ENCODE measurements at places on chromosomes 16 and 17.

DNA sequence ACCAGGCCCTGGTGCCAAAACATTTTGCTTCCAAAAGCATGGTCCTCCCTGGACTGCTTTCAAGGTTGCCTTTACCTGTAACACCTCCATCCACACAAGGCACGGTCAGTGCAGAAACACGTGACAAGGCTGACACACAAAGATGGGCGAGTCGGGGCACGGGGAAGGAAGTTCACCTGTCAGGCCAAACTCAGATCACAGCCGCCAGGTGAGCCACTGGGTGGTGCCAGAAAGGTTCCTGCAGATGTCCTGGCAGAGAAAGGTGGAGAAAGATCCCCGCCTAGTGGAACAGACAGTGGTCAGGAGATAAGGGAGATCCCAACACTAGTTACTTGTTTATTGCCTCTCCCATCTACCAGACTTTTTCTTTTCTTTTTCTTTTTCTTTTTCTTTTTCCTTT, 155.3 kb downstream of the AIPL1 start:
- no peak for DNase-seq
- H3K27ac ChIP-seq, result no peak overlapping the region

DNA sequence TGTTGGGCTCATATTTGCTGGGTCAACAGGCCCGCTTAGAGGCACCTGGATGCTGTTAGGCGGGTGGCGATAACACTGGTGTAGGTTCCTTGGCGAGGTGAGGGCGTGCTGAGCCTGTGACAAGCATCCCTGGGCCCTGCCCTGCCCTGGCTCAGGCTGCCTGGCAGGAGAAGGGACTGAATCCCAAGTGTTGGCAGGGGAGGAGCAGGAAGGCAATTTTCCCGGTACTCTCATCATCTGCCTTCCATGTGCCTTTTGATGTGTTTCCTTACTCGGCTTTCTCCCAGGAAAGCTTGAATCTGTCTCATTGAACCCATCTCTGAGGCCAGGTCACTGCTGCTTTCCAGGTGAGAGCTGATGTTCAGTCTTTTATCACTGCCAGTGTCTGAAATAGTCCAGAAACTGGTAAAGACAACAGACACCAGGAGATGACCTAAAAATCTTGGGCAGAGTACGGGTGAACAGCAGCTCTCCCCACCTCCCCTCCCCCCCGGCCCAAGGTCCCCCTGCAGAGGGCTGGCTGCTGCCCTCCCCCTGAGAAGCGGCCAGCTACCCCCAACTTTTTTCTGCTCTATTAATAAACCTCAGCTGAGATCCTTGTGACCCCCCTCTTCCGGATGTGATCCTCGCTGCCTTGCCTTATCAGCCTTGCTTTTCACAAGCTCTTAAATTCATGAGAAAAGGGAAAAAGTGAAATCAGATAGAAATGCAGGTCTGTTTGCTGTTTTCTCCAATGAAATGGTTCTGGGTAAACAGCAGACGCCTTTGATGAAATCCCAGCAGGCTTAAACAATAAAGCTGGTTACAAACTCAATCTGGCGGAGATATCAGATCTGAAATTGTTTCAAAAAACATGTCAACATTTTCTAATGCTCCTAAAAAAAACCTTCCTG, 29.0 kb downstream of the RTN4RL1 start:
- H3K36me3 ChIP-seq, result no peaks in the 10 kb centered on the region
- no peak for DNase-seq
- H3K27ac ChIP-seq, result no peak overlapping the region
- H3K4me1 ChIP-seq, result peaks cover 45% of the 10 kb centered on the region
- H3K27me3 ChIP-seq, result no peaks in the 10 kb centered on the region
- no peak overlapping the region for H3K4me3 ChIP-seq

- no peaks in the 10 kb centered on the region for H3K27me3 ChIP-seq
- no peak for DNase-seq
- no peak overlapping the region for H3K4me3 ChIP-seq
Observed at GRCh38 chr17:34874478-34874877, 86.8 kb downstream of the CCT6B start.

GRCh38 chr16:89670496-89671431, 13.1 kb downstream of the SPATA33 start:
- no peak for DNase-seq
- H3K36me3 ChIP-seq, result no peaks in the 10 kb centered on the region
- H3K27ac ChIP-seq, result no peak overlapping the region
- H3K27me3 ChIP-seq, result no peaks in the 10 kb centered on the region
- H3K4me1 ChIP-seq, result no peaks in the 10 kb centered on the region

GRCh38 chr16:54059319-54059718, 227.3 kb downstream of the IRX3 start:
- no peak overlapping the region for H3K4me3 ChIP-seq
- no peaks in the 10 kb centered on the region for H3K36me3 ChIP-seq
- no peak overlapping the region for H3K27ac ChIP-seq
- DNase-seq, result no peak

DNA sequence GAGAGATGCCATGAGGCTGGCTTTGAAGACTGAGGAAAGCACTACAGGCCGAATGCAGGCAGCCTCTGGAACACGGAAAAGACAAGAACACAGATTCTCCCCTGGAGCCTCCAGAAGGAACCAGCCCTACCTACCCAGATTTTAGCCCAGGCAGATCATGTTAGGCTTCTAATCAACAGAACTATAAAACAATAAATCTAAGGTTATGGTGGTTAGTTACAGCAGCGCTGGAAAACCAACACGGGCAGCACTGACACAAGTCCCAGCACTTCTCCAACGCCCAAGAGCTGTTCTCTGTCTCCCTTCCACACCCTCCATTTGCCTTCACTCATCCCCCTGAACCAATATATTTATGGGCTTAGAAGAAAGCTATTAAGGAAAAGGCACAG, 7.5 kb downstream of the ANKRD11 start:
- peaks cover 94% of the 10 kb centered on the region for H3K4me1 ChIP-seq
- H3K4me3 ChIP-seq, result no peak overlapping the region
- H3K36me3 ChIP-seq, result no peaks in the 10 kb centered on the region
- H3K27me3 ChIP-seq, result no peaks in the 10 kb centered on the region

Measured in esophagus muscularis mucosa (tissue), 4 donors.